ENCODE measurements at places on chromosomes 5 and 9. TPM values are rescaled to one million over a fixed set of nuclear protein-coding genes. Genes with fewer than 3 reads are reported as not detected.

Gene DDX4
- not detected for polyA plus RNA-seq

Gene SPATA31C1
- not detected for polyA plus RNA-seq

Gene PCDHB6
- 1.1 TPM for polyA plus RNA-seq

Gene SPINK13
- not detected for polyA plus RNA-seq

Gene HBEGF
- polyA plus RNA-seq, result 13.5 TPM

Gene NOL8
- polyA plus RNA-seq, result 17.2 TPM

Gene KCNV2
- not detected for polyA plus RNA-seq

Gene RAD17
- 13.8 TPM for polyA plus RNA-seq
